ENCODE measurements at places on chromosomes 7 and 10.
A peak's percentile ranks its signal among the peaks of the same experiment; 100 is the strongest.

GRCh38 chr7:131219312-131220041, 108.2 kb upstream of the MKLN1 start:
- H3K4me3 ChIP-seq, result no peak overlapping the region
- no peak overlapping the region for H3K27ac ChIP-seq
- DNase-seq, result no peak
- peaks cover 8% of the 10 kb centered on the region for H3K4me1 ChIP-seq
- H3K36me3 ChIP-seq, result no peaks in the 10 kb centered on the region
- H3K27me3 ChIP-seq, result no peaks in the 10 kb centered on the region

- no peak overlapping the region for H3K27ac ChIP-seq
- peaks cover 13% of the 10 kb centered on the region for H3K4me1 ChIP-seq
- H3K36me3 ChIP-seq, result no peaks in the 10 kb centered on the region
- H3K4me3 ChIP-seq, result no peak overlapping the region
- H3K27me3 ChIP-seq, result no peaks in the 10 kb centered on the region
- no peak for DNase-seq
Observed at GRCh38 chr10:95350830-95351228, 60.0 kb upstream of the PDLIM1 start.

DNA sequence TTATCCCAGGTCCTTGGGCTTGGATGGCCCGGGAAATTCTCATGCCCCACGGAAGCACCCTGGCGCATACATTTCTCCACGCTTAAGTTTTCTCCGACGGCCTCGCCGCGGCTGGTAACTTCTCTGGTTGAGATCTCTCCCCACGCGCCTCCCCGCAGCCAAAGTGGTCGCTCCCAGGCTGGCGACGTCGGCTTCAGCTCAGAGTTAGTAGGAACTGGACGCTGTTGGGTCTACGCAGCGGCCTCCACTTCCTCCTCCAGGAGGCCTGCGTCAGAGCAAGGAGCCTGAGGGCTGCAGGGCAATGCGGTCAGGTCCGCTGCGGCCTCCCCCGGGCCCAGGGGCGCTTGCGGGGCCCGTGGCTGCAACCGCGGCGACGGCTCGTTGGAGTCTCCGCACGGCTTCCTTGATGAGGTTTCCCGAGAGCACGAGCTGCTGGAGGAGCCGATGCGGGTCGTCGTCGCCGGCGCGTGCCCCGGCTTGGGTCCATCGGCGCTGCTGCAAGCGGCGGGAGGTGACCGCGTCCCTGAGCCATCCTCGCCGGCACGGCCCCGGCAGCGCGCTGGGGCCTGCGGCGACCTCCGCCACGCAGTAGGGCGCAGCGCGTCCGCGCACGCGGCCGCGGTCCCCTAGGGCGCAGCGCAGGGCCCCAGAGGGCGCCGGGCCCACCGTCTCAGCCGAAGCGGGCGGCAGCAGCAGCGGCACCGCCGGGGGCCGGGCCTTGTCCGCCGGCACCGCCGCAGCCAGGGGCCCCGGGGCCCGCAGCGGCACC, 744 bp downstream of the FRAT2 start:
- peaks cover 29% of the 10 kb centered on the region for H3K4me1 ChIP-seq
- H3K27me3 ChIP-seq, result no peaks in the 10 kb centered on the region
- H3K36me3 ChIP-seq, result peaks cover 21% of the 10 kb centered on the region
- H3K4me3 ChIP-seq, result peak overlapping the region; percentile 82
- DNase-seq, result peak; percentile 13

DNA sequence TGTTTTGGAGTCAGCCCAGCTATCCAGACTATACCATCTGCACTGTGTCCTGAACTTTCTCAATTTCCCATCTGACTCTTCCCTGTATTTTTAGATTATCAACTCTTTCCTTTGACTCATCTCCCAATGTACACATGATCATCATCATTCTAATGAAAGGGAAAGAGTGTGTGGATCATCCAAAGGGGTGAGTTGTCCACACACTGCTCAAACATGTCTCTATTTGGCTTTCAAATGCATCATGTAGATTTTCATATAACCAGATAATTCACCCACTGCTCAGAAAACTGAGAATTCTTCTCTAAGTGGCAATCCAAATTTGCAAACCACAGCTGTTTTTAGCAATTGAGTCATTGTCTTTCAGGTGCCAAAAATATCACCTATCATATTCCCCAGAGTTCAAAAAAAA, 190.2 kb upstream of the HPS1 start:
- H3K27ac ChIP-seq, result no peak overlapping the region
- no peaks in the 10 kb centered on the region for H3K36me3 ChIP-seq
- H3K4me1 ChIP-seq, result no peaks in the 10 kb centered on the region
- DNase-seq, result no peak
- H3K4me3 ChIP-seq, result no peak overlapping the region
- no peaks in the 10 kb centered on the region for H3K27me3 ChIP-seq

GRCh38 chr7:104341546-104341945, 13.1 kb downstream of the LHFPL3 start:
- no peaks in the 10 kb centered on the region for H3K36me3 ChIP-seq
- DNase-seq, result no peak
- H3K4me1 ChIP-seq, result no peaks in the 10 kb centered on the region
- H3K27me3 ChIP-seq, result no peaks in the 10 kb centered on the region
- no peak overlapping the region for H3K27ac ChIP-seq

DNA sequence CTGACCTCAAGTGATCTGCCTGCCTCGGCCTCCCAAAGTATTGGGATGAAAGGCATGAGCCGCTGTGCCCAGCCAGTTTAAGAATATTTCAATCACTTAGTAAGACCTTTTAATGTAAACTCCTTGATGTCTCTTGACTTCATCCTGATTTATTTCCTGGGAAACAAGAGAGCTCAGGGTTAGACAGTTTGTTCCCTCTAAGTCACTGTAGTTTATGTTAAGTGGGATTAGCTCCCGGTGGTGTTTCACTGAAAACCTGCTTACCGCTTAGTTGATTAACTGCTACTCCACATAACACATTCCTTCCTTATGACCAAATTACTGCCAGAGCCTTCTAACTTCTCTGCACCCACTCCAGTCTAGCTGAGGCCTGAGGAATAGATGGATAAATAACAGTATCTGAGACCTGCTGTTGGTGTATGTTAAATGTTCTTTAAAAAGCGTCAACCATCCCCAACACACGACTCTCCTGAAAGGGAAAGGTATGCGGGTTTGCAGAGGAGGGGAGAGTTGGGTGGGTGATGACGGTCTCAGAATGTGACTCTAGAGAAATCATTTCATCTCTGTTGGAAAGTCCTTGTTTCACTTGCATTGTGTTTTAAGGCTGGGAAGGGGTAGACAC, 48.7 kb downstream of the CREB3L2 start:
- peaks cover 52% of the 10 kb centered on the region for H3K4me1 ChIP-seq
- DNase-seq, result no peak
- peak overlapping the region; percentile 39 for H3K4me3 ChIP-seq
- no peaks in the 10 kb centered on the region for H3K36me3 ChIP-seq

DNA sequence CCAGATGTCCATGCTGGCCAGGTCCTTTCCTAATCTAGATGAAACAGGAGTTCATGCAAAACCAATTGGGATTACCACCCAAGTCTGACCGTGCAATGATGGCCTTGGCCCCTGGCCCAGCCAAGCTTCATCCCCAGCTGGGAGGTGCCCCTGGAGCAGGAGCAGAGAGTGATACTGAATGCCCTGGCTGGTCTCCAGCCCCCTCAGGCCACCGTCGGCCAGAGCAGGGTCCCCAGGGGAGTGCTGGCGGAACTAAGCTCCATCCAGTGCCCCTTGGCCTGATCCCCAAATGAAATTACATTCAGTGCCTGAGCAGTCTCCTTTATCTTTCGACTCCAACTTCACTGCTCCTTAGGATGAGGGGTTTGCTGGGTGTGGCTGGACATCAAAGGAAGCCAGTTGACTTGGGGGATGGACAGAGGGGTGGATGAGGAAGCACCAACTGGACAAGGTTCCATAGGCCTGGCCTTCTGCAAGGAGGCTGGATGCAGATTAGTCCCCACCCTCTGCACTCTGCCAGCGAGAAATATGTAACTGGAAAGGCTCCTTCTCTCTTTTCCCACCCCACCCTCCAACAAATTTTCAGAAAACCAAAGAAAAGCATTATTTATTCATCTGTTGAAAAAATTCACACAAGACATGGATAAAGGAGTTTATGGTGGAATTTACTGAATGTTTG, 275.5 kb downstream of the PLXNA4 start:
- no peaks in the 10 kb centered on the region for H3K4me1 ChIP-seq
- no peak for DNase-seq
- H3K4me3 ChIP-seq, result no peak overlapping the region
- no peak overlapping the region for H3K27ac ChIP-seq
- H3K36me3 ChIP-seq, result no peaks in the 10 kb centered on the region

GRCh38 chr10:62454687-62455397, 80.7 kb downstream of the ZNF365 start:
- H3K27me3 ChIP-seq, result no peaks in the 10 kb centered on the region
- peak; percentile 61 for DNase-seq
- peaks cover 34% of the 10 kb centered on the region for H3K4me1 ChIP-seq

DNA sequence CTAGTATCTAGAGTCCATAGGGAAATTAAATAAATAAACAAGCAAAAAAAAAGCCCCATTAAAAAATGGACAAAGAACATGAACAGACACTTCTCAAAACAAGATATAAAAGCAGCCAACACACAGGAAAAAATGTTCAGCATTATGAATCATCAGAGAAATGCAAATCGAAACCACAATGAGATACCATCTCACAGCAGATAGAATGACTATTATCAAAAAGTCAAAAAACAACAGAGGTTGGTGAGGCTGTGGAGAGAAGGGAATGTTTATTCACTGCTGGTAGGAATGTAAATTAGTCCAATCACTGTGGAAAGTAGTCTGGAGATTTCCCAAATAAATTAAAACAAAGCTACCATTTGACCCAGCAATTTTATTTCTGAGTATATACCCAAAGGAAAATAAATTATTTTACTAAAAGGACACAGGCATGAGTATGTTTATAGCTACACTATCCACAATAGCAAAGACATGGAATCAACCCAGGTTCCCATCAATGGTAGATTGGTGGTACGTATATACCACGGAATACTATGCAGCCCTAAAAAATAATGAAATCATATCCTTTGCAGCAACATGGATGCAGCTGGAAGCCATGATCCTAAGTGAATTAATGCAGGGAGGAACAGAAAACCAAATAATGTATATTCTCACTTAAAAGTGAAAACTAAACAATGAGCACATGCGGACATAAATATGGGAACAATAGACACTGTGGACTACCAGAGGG, 366.5 kb upstream of the SEMA3C start:
- no peaks in the 10 kb centered on the region for H3K36me3 ChIP-seq
- H3K27ac ChIP-seq, result peak overlapping the region; percentile 43
- DNase-seq, result no peak
- H3K4me1 ChIP-seq, result peaks cover 11% of the 10 kb centered on the region
- H3K4me3 ChIP-seq, result no peak overlapping the region
- H3K27me3 ChIP-seq, result no peaks in the 10 kb centered on the region

DNA sequence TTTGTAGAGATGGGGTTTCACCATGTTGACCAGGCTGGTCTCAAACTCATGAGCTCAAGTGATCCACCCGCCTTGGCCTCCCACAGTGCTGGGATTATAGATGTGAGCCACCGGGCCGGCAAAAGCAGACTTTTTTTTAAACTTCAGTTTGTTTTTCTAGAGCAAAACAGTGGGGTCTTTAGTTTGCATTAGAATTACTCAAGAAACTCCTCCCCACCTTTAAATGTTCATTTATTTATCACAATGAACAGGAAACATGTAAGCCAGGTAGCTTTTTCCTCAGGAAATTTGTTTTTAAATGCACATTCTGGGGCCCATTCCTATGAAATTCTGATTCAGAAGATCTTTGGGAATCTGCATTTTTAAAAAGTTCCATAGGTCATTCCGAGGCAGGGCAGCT, 56.0 kb upstream of the JAZF1 start:
- no peak overlapping the region for H3K27ac ChIP-seq
- no peaks in the 10 kb centered on the region for H3K27me3 ChIP-seq
- H3K4me1 ChIP-seq, result no peaks in the 10 kb centered on the region
- H3K36me3 ChIP-seq, result no peaks in the 10 kb centered on the region
- no peak for DNase-seq

GRCh38 chr7:134905375-134905774, 80.9 kb upstream of the AGBL3 start:
- no peaks in the 10 kb centered on the region for H3K36me3 ChIP-seq
- no peaks in the 10 kb centered on the region for H3K27me3 ChIP-seq
- H3K27ac ChIP-seq, result no peak overlapping the region
- H3K4me1 ChIP-seq, result peaks cover 4% of the 10 kb centered on the region
- no peak overlapping the region for H3K4me3 ChIP-seq

DNA sequence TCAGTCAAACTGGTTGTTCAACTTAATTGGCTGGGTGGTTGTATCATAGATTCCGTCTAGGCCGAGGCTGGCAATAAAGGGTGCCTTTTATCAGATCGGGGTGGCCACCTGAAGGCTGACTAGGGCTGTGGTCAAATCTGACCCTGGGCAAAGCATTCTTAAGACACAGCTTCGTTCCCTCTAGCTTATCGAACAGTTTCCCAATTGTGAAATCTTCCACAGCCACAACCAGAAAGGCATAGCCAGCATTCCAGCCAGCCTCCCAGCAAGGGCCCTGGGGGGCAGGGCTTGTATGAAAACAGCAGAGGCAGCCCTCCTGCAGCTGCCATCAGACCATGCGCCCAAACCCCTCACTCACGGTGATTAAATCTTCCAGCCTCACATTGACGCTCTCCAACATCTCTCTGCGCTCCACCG, 42.5 kb upstream of the TMEM213 start:
- no peaks in the 10 kb centered on the region for H3K27me3 ChIP-seq
- DNase-seq, result peak; percentile 84
- H3K4me1 ChIP-seq, result peaks cover 58% of the 10 kb centered on the region
- peaks cover 25% of the 10 kb centered on the region for H3K36me3 ChIP-seq

GRCh38 chr7:30465811-30466180, 12.8 kb downstream of the NOD1 start:
- DNase-seq, result no peak
- peaks cover 11% of the 10 kb centered on the region for H3K4me1 ChIP-seq
- no peaks in the 10 kb centered on the region for H3K27me3 ChIP-seq
- no peak overlapping the region for H3K4me3 ChIP-seq

- H3K27ac ChIP-seq, result no peak overlapping the region
- H3K27me3 ChIP-seq, result no peaks in the 10 kb centered on the region
- no peak overlapping the region for H3K4me3 ChIP-seq
- no peaks in the 10 kb centered on the region for H3K36me3 ChIP-seq
Observed at GRCh38 chr10:571688-572451, 117.6 kb downstream of the DIP2C start.

GRCh38 chr7:151893405-151893923, 16.5 kb upstream of the PRKAG2 start:
- H3K27me3 ChIP-seq, result peaks cover 100% of the 10 kb centered on the region
- no peaks in the 10 kb centered on the region for H3K4me1 ChIP-seq
- DNase-seq, result no peak
- H3K4me3 ChIP-seq, result no peak overlapping the region

GRCh38 chr7:50771120-50772002, 11.3 kb downstream of the GRB10 start:
- H3K4me1 ChIP-seq, result peaks cover 60% of the 10 kb centered on the region
- no peaks in the 10 kb centered on the region for H3K27me3 ChIP-seq
- peaks cover 9% of the 10 kb centered on the region for H3K36me3 ChIP-seq
- peak overlapping the region; percentile 70 for H3K27ac ChIP-seq
- DNase-seq, result peak; percentile 62
- H3K4me3 ChIP-seq, result peak overlapping the region; percentile 44

DNA sequence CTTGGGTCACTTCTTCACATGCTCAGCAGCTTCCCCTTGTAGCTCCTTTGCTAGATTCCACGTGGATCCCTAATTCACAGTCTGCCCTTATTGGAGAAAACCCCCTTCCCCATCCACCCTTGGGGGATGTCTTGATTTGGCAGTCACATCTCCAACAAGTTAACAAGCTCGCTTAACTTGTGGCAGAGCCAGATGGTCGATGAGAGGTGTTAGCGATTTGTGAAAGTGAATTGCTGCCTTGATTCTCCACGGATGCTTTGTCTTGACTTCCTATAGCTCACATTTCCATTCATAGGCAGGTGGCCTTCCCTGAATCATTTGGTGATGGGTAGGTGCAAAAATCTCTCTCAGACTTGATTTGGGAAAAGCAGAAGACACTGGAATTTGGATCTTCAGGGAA, 387.9 kb downstream of the TCERG1L start:
- no peaks in the 10 kb centered on the region for H3K27me3 ChIP-seq
- no peaks in the 10 kb centered on the region for H3K4me1 ChIP-seq
- H3K36me3 ChIP-seq, result no peaks in the 10 kb centered on the region
- DNase-seq, result no peak
- no peak overlapping the region for H3K27ac ChIP-seq
- H3K4me3 ChIP-seq, result no peak overlapping the region

Data from Calu3 (cell line).